Osteocyte (in vitro differentiated cells): ENCODE measurements at places on chromosomes 6 and 20. TPM values are rescaled to one million over a fixed set of nuclear protein-coding genes. Genes with fewer than 3 reads are reported as not detected.
A peak's percentile ranks its signal among the peaks of the same experiment; 100 is the strongest.

- no peak for DNase-seq
Measured at GRCh38 chr20:48141660-48142515, 356.6 kb upstream of the SULF2 start.

- DNase-seq: no peak
Measured at GRCh38 chr20:56392881-56393482, 537 bp downstream of the CSTF1 start.

DNA sequence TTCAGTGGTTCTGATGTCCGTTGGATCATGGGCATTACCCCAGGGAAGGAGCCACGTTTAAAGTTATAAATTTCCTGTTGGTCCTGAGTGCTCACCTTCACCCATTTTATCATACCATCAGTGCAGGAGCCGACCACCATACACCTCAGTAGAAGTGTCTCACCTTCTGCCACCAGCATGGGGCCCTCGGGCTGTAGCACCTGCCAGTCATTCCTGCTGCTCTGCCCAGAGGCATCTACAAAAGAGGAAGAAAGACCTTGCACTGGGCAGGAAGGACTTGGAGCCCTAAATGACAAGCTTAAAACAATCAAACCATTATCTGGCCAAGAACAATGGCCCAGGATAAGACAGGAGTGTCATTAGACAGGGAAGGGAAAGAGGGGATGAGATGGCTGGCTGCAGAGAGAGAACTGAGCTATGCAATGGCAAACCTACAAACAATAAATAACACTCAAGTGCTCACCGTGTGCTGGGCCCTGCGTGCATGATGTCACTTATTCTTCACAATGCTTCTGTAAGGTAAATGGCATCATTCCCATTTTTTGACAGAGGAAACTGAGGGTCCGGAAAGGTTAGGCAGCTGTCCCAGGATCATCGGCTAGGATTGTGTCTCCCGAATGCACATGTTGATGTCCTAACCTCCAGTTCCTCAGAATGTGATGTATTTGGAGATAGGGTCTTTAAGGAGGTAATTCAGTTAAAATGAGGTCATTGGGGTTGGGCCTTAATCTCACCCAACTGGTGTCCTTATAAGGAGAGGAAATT, 11.2 kb downstream of the SIRPB2 start:
- no peak for DNase-seq

DNA sequence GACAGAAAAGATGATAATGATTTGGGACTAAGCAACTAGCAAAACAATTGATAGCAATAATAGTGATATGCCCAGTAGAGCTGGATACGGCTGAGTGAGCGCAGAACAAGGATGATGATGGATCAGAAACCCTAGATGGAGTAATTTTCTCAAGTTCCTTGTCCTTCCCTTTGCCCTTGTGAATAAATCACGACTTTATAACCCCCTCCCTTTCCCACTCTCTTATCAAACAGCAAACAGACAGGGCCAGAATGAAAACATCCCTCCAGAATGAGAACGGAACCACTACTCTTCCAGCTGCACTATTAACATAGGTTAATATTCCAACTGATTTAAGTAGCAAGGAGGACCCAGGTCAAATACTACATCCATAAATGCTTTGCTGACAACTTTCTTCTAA, 1.3 kb upstream of the MTFR2 start:
- DNase-seq: no peak

GRCh38 chr6:33195304-33196165, 3.3 kb upstream of the COL11A2 start:
- no peak for DNase-seq

DNA sequence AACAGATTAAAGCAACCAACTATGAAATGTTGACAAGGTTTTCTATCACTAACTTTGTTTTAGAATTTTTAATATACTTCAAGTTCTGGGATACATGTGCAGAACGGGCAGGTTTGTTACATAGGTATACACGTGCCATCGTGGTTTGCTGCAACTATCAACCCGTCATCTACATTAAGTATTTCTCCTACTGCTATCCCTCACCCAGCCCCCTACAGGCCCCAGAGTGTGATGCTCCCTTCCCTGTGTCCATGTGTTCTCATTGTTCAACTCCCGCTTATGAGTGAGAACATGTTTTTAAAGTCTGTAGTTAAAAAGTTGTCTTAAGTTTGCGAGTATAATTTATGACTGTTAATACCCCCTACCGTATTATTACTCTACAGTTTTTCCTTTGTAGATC, 844.3 kb upstream of the MANEA start:
- no peak for DNase-seq

DNA sequence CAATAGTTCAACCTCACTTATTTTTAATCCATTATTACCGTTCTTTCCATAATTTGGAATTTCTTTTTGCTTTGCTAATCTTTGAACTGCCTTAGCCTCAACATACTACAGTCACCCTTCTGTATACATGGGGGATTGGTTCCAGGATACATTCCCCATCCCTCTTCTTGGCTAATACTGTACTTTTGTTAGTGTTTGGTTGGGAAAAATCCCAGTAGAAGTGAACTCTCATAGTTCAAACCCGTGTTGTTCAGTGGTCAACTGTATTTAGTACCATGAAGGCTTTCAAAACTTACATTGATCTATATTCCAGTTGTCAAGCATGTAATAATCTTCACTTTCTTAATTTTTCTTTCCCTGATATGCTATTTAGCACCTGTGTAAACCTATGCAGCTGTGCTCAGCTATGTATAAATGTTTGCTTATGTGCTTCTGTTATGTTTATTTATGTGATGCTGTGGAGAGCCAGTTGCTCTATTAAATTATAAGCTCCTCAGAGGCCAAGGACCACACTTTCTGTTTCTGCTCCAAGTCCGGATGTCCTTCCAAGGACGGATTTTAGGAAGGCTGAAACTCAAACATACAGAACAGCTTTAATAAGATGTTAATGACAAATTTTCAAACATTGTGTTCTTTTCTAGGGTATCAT, 33.3 kb upstream of the LAMA4 start:
- no peak for DNase-seq

DNA sequence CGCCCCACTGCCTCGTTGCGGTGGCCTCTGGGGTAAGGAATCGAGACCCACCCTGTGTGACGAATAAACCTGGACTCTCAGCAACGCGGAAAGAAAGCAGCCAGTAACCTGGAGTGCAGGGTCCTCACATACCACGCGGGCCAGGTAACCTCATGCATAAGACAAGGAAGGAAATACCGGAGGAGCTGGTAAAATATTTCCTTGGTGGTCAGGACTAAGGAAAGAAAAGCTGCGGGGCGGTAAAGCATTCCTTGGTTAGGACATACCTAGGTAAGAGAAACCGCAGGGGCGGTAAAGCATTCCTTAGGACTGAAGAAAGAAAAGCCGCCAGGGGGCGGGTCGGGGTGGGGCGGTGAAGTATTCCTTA, 80.7 kb downstream of the SYTL3 start:
- no peak for DNase-seq

- no peak for DNase-seq
Measured at GRCh38 chr6:111664565-111665030, 58.9 kb upstream of the TRAF3IP2 start.

DNA sequence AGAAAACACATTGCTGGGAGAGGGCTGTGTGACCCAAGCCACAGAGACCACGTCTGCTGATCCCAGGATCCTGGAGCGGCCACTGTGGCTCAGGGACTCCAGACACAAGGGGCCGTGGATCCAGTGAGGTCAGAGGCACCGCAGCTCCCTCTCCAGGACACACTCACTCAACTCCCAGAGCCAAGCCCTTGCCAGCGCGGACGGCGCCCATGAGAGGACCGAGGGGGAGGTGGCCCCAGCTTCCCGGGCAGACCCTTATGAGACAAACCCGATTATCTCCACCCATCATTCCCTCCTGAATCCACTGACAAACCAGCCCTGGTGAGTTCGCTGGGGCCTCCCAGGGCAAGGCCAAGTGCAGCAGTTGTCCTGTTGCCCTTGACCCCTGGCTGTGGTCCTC, 201.2 kb downstream of the TAF4 start:
- DNase-seq: no peak

GRCh38 chr6:85756982-85757381, 114.3 kb upstream of the SYNCRIP start:
- DNase-seq: no peak

DNA sequence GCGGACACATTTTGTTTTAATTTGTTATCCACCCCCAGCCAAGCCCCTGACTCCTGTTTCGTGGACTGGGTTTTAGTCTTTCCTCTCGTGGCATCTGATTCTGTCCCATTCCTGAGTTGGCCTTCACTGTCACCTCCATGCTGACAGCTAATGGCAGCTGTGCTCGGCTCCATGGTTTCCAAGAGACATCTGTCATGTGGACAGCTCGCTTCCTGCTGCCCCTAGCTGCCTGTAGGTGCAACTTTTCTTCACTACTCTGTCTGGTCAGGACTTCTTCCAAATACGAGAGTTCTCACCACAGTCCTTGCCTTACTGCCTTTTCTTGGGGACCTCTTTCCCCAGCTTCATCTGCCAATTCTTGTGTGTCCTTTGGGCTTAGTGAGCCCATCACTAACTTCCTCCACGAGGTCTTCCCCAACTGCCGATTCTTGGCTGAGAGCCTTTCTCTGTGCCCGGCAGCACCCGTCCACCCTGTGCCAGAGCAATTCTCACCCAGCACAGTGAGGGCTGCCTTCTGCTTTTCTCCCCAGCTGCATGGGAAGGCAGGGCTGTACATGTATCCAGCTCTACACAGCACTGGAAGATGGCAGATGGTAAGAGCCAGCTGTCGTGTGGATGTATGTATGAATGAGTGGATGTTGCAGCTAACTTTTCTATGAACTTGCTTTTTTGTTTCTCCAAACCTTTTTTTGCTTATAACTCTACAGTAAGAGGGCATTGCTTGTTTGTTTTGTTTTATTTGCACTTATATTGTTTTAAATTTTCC, 140.4 kb downstream of the F13A1 start:
- no peak for DNase-seq

- peak; percentile 34 for DNase-seq
Measured at GRCh38 chr20:59985864-59986263, 27.6 kb downstream of the CDH26 start.

- no peak for DNase-seq
Measured at GRCh38 chr6:43070028-43070632, 6.0 kb upstream of the PTK7 start.

DNA sequence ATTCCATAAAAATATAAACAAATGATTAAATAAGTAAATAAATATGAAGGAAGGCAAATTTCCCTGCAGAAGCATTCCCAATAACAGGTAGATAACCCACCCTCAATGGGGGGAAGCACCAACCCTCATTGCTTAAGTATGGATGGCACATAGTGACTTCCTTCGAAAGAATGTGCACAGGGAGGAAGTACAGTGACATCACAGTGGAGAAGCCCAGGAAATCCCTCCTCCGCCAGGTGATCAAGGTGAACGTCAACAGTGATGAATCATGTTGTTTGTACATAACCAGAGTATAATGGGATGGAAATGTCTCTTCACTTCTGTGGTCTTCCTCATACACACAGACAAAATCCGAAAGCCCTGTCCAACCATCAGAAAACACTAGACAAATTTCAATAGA, 267.9 kb downstream of the THBS2 start:
- no peak for DNase-seq

GRCh38 chr6:166281104-166281503, 27.1 kb downstream of the PRR18 start:
- peak; percentile 27 for DNase-seq

- no peak for DNase-seq
Measured at GRCh38 chr20:7859356-7859802, 80.9 kb downstream of the HAO1 start.

- no peak for DNase-seq
Measured at GRCh38 chr6:84019842-84020211, 13.7 kb upstream of the MRAP2 start.

DNA sequence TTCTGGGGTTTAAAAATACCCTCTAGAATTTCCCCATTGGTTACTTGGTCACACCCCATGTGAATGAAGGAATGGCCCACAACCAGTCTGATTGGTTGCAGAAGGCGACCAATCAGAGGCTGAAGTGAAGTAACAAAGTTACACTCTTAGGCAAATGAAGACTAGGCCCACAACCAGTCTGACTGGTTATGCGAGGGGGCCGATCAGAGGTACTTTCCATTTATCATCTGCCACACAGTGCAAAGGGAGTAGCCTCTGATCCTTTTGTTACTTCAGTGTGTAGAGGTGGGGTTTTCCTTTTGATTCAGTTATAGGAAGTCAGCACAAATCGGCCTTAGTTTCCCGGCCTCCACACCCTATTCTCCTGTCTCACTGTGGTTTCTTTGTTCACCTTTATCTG, 61.2 kb upstream of the SGK1 start:
- DNase-seq: no peak

Gene SOBP
- total RNA-seq: 6.1 and 7.4 TPM in 2 replicates

Gene RRAGD
- total RNA-seq: 4.5 TPM in 2 replicates

Gene STMN3
- 32.0 and 33.2 TPM in 2 replicates for total RNA-seq

Gene FAM83C
- not detected in 2 replicates for total RNA-seq

Gene GSTA3
- total RNA-seq: not detected in 2 replicates
